Cardiac septum (tissue), 1 donor: ENCODE measurements at places on chromosomes 16 and 17. TPM values are rescaled to one million over a fixed set of nuclear protein-coding genes. Genes with fewer than 3 reads are reported as not detected.

KLHL10 gene
- total RNA-seq: not detected

PNMT gene
- 10.9 TPM for total RNA-seq

- DNase-seq: peak; percentile 72
Observed at GRCh38 chr17:20997711-20998570, 44.9 kb downstream of the USP22 start.

GRCh38 chr17:44758414-44759085 is at the start of gene ADAM11:
Gene ADAM11, plus strand, starts transcription at chr17:44758988. Its CDS starts 212 bp downstream, at chr17:44759200.
- DNase-seq: no peak

DNA sequence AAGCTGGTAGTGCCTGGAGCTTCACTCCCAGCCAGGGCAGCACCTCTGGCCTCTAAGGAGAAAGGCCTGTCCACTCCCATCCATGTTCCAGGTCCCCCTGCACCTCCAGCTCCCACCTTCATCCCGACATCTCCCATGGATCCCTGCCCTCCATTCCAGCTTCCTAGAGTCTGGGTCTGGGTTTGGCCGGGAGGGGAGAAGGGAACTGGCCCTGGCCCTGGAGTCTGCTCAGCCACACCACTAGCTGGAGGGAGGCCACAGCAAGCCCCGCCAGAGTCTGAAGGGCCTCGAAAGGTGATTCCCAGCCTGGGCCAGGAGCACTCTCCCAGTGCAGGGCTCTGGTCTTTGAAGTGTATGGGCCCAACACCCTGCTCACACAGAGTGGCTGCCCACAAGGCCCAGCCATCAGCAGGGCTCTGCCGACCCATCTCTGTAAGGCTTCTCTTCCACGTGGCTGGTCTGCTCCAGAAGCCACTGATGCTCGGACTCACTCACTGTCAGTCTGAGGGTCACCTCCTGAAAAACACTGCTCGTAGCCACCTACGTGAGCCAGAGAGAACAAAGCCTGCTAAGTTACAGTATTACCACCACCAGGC is 4.7 kb downstream of the NAT9 start:
- peak; percentile 47 for DNase-seq
